ENCODE measurements at places on chromosomes 16 and 17.

DNA sequence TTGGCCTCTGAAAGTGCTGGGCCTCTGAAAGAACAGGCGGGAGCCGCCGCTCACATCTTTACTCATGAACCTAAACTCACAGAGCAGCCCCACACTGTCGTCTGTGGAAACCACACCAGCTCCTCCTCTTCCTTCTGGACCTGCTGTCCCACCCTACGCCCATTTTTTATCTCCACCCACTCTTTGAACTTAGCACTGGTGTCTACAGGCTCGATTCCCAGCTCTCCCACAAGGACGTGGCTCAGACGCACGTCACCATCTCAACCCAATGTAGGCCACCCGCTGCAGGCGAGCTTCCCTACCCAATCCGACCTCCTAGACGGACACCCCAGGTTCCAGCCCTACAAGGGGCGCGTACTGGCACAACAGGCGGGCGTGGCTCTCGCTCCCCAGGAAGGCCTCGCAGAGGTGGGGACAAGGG is 62.2 kb downstream of the NXN start:
- DNase-seq: no peak

GRCh38 chr16:47927330-47927729 is 228.5 kb downstream of the ABCC12 start:
- no peak for DNase-seq

GRCh38 chr16:3235856-3236669 is 1.1 kb upstream of the ZNF200 start:
- DNase-seq: peak; percentile 2

- DNase-seq: no peak
Observed at GRCh38 chr16:50185005-50185505, 31.9 kb downstream of the TENT4B start.

DNA sequence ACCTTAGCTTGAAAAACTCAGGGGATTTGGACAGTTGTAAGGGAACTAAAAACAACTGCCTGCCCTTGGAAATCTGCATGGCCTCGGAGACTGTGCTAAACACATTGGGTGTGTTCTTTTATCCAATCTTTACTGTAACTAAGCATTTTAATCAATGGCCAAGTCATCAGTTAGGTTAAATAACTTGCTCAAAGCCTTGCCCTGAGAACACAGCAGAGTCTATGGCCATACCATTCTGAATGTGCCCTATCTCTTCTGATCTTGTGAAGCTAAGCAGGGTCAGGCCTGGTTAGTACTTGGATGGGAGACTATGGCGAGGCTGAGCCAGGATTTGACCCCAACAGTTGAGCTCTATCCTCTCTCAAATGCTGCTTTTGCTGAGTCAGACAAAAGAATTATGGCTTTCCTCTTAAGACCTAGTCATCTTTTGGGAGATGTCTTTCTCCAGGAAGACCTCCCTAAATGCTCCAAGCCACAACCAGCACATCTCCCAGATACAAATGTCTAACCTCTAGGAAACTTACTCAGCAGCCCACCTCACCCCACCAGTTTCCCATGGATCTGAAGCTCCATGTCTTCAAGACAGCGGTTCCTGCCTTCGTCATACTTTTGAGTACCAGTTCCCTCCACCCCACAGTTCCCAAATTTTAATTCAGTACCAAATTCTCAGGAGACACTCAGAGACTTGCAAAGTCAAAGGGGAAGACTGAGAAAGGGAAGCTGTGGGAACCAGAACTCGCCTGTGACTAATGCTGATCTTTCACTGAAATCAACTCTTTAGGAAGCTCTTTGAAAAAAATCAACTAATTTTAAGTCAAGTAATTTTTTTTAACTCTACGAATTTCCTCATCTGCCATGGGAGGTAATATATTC is 336.1 kb downstream of the MAF start:
- DNase-seq: no peak

DNA sequence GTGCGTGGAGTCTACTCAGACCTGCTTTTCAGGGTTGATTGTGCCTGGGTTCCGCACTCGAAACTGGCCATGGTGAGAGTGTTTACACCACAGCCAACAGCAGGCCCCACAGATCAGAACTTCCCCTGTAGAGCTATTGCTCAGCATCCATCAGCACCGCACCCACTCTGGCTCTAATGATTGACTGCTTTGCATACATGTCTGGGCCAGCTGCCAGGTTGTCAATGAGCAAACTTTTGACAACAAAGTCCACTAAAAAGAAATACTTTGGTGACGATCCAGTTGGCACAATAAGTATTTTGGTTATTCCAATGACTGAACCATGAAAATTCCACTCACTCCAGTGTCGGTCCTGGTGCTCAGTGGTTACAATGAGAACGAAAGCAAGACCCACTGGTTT is 190.7 kb downstream of the FOXL1 start:
- no peak for DNase-seq

- DNase-seq: no peak
Observed at GRCh38 chr16:87483481-87483880, 9.3 kb downstream of the ZCCHC14 start.

GRCh38 chr17:75874323-75875181 is 3.8 kb downstream of the TRIM47 start:
- no peak for DNase-seq

- DNase-seq: peak; percentile 99
Observed at GRCh38 chr17:40098846-40099618, 1.4 kb downstream of the NR1D1 start.

DNA sequence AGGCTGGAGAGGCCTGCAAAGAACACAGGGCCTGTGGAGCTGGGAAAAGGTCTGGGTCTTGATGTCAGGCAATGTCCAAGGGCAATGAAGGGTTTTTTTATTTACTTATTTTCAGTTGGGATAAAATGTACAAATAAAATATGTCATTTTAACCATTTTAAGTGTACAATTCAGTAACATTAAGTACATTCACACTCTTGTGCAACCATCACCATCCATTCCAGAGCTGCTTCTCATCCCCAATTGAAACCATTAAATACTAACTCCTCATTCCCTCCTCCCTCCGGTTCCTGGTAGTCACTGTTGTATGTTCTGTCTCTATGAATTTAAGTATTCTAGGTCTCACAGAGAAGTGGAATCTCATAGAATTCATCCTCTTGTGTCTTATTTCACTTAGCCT is 444.7 kb downstream of the HS3ST3B1 start:
- DNase-seq: no peak

GRCh38 chr17:27082023-27082774 is 211.7 kb upstream of the WSB1 start:
- no peak for DNase-seq

- DNase-seq: no peak
Observed at GRCh38 chr16:66473654-66474519, 46.8 kb downstream of the BEAN1 start.

GRCh38 chr17:60188759-60189158 is 39.0 kb downstream of the CA4 start:
- DNase-seq: no peak

GRCh38 chr17:51721730-51722129 is 436.8 kb downstream of the CA10 start:
- no peak for DNase-seq

DNA sequence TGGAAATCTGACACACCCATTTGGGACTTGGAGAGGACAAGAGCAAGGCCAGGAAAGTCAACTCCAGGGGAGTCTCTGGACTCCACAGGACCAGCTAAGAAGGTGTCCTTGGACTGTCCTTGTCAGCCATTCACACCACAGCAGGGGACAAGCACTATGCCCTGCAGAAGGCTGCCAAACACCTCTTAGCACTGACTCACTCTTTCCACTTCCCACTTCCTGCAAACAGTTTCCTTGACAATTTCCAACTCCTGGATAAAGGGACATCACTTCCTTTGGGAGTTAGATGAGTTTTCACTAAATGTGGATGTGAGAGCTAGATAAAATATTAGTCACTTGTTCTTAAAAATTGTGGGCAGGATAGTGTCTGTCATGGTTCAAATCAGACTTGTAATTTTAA is 37.8 kb upstream of the BCAR1 start:
- DNase-seq: no peak

Measured in stimulated activated CD8-positive, alpha-beta memory T cell treated with anti-CD3 and anti-CD28 coated beads, Interleukin-4, amount 100 ng/mL, for 4 hours (primary cell).